Subcutaneous preadipocyte (primary cell): ENCODE measurements at places on chromosomes 5 and 9. TPM values are rescaled to one million over a fixed set of nuclear protein-coding genes. Genes with fewer than 3 reads are reported as not detected.

Gene CFAP77
- total RNA-seq: not detected in 2 replicates

Gene QRFP
- not detected in 2 replicates for total RNA-seq

Gene SNX30
- 14.1 and 15.1 TPM in 2 replicates for total RNA-seq

Gene CAST
- 233 and 239 TPM in 2 replicates for total RNA-seq

Gene IL9
- total RNA-seq: not detected in 2 replicates

Gene GNAQ
- total RNA-seq: 25.0 and 31.7 TPM in 2 replicates

Gene PRR16
- 19.5 and 21.3 TPM in 2 replicates for total RNA-seq

Gene RECK
- 32.8 and 45.6 TPM in 2 replicates for total RNA-seq

Gene HAVCR1
- 0.20 and 0.37 TPM in 2 replicates for total RNA-seq

Gene NMUR2
- not detected in 2 replicates for total RNA-seq

Gene RNF183
- total RNA-seq: under 0.01 TPM in 1 of 2 replicates, not detected in the other

Gene GRM6
- total RNA-seq: not detected in 2 replicates

Gene GABRA6
- total RNA-seq: not detected in 2 replicates

Gene POU5F2
- 1.5 and 1.8 TPM in 2 replicates for total RNA-seq

Gene DND1
- under 0.01 and 0.39 TPM in 2 replicates for total RNA-seq

Gene PCDHGA1
- total RNA-seq: 0.37 and 0.59 TPM in 2 replicates

Gene KIAA1958
- total RNA-seq: 1.1 and 1.6 TPM in 2 replicates

Gene PCDHB12
- total RNA-seq: not detected in 2 replicates

Gene SPARC
- total RNA-seq: 755 and 817 TPM in 2 replicates

Gene NEUROG1
- not detected in 2 replicates for total RNA-seq

Gene WNK2
- not detected in 2 replicates for total RNA-seq

Gene RANBP17
- total RNA-seq: 2.3 and 2.6 TPM in 2 replicates

Gene LHX3
- not detected in 2 replicates for total RNA-seq

Gene IL31RA
- 0.37 and 2.5 TPM in 2 replicates for total RNA-seq

Gene ZBTB5
- total RNA-seq: 5.1 TPM in 2 replicates

Gene PIK3R1
- total RNA-seq: 41.8 and 52.9 TPM in 2 replicates

Gene TXNDC8
- not detected in 2 replicates for total RNA-seq

Gene ALDOB
- total RNA-seq: not detected in 2 replicates

Gene ITK
- not detected in 2 replicates for total RNA-seq

Gene TPPP
- 0.20 TPM in 1 of 2 replicates, not detected in the other for total RNA-seq

Gene PPP3R2
- total RNA-seq: not detected in 2 replicates

Gene DEPDC1B
- 5.1 and 11.3 TPM in 2 replicates for total RNA-seq

Gene CDO1
- total RNA-seq: 5.7 and 7.3 TPM in 2 replicates

Gene FGF18
- total RNA-seq: not detected in 2 replicates

Gene SERF1A
- total RNA-seq: 4.4 and 6.6 TPM in 2 replicates

Gene KCNIP1
- total RNA-seq: not detected in 2 replicates

Gene BASP1
- 69.8 and 77.5 TPM in 2 replicates for total RNA-seq

Gene GDNF
- total RNA-seq: 0.37 and 0.39 TPM in 2 replicates

Gene ADRA1B
- 0.20 and 0.37 TPM in 2 replicates for total RNA-seq

Gene SPAAR
- total RNA-seq: 0.20 and 0.37 TPM in 2 replicates

Gene SAXO1
- not detected in 2 replicates for total RNA-seq

Gene HINT2
- 19.4 and 23.9 TPM in 2 replicates for total RNA-seq

Gene IL6ST
- 675 and 679 TPM in 2 replicates for total RNA-seq

Gene PCDHGC5
- total RNA-seq: 2.2 and 2.9 TPM in 2 replicates

Gene MSX2
- total RNA-seq: 4.5 and 5.1 TPM in 2 replicates

Gene CAAP1
- 11.4 and 12.5 TPM in 2 replicates for total RNA-seq

Gene CD74
- total RNA-seq: 0.37 and 0.98 TPM in 2 replicates

Gene MEIKIN
- total RNA-seq: not detected in 2 replicates

Gene TSC1
- total RNA-seq: 51.4 and 61.4 TPM in 2 replicates

Gene PCDHGB1
- total RNA-seq: 0.73 and 1.2 TPM in 2 replicates

Gene SEMA4D
- 0.37 and 0.39 TPM in 2 replicates for total RNA-seq
